GM23248 (cell line): ENCODE measurements at places on chromosomes 6 and 20. TPM values are rescaled to one million over a fixed set of nuclear protein-coding genes. Genes with fewer than 3 reads are reported as not detected.
A peak's percentile ranks its signal among the peaks of the same experiment; 100 is the strongest.

- H3K36me3 ChIP-seq, result peaks cover 4% of the 10 kb centered on the region; the same call in 1 of the 2 replicates
- no peaks in the 10 kb centered on the region for H3K27me3 ChIP-seq
- H3K4me3 ChIP-seq, result no peak overlapping the region
- H3K4me1 ChIP-seq, result peaks cover 26% of the 10 kb centered on the region
- H3K27ac ChIP-seq, result no peak overlapping the region
- DNase-seq, result no peak
These were observed 6.7 kb downstream of the PYGB start for GRCh38 chr20:25254571-25254970.

- H3K27ac ChIP-seq, result no peak overlapping the region
- no peaks in the 10 kb centered on the region for H3K4me1 ChIP-seq
- peaks cover 2% of the 10 kb centered on the region; the same call in 1 of the 2 replicates for H3K27me3 ChIP-seq
- no peak for DNase-seq
These were observed 9.5 kb upstream of the RALY start for GRCh38 chr20:33984182-33984719.

- H3K27ac ChIP-seq, result no peak overlapping the region
- H3K36me3 ChIP-seq, result no peaks in the 10 kb centered on the region
- no peak for DNase-seq
- H3K27me3 ChIP-seq, result no peaks in the 10 kb centered on the region
- 0 out of 2 replicates have a peak, but pooled peaks cover 4% of the 10 kb centered on the region for H3K4me1 ChIP-seq
- H3K4me3 ChIP-seq, result no peak overlapping the region
These were observed 30.7 kb upstream of the TMX4 start for GRCh38 chr20:8050157-8050837.

GRCh38 chr20:63707558-63708300, at the start of the genes ARFRP1 and ZGPAT:
TSS of gene ARFRP1 (minus strand) at chr20:63707976. CDS start at chr20:63707091, 885 bp downstream.
TSS of gene ZGPAT (plus strand) at chr20:63708039. CDS start at chr20:63708581, 542 bp downstream.
- peaks cover 26% of the 10 kb centered on the region for H3K36me3 ChIP-seq
- peak; percentile 94 for DNase-seq
- H3K4me1 ChIP-seq, result peaks cover 17% of the 10 kb centered on the region; the same call in 1 of the 2 replicates
- peak within 1 kb of the TSS; percentile 80 for H3K4me3 ChIP-seq
- peak within 1 kb of the TSS; percentile 65 for H3K27ac ChIP-seq
- H3K27me3 ChIP-seq, result no peaks in the 10 kb centered on the region

DNA sequence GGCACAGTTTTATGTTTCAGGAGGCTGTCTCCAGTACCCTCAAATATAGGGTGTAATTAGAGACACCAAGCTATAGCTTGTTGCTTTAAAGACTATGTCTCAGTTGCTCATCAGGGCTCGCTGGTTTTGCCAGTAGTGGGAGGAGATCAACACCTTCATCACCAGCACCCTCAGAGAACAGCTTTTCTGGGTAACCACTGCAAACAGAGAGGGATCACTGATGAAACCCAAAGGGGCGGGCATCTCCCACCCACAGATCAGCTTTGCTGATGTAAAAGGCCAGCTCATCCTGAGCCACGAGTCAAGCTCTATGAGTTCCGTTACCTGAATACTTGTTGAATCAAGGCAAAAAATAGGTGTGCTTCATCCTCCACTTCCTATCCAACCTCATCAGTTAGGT, 187.7 kb downstream of the AIG1 start:
- H3K4me1 ChIP-seq, result 0 out of 2 replicates have a peak, but pooled peaks cover 4% of the 10 kb centered on the region
- no peak overlapping the region for H3K27ac ChIP-seq
- no peak overlapping the region for H3K4me3 ChIP-seq
- no peak for DNase-seq
- H3K36me3 ChIP-seq, result no peaks in the 10 kb centered on the region

- no peak overlapping the region for H3K4me3 ChIP-seq
- no peaks in the 10 kb centered on the region for H3K27me3 ChIP-seq
- no peaks in the 10 kb centered on the region for H3K36me3 ChIP-seq
- no peak for DNase-seq
These were observed 1404.0 kb upstream of the ADGRB3 start for GRCh38 chr6:67231092-67231491.

DNA sequence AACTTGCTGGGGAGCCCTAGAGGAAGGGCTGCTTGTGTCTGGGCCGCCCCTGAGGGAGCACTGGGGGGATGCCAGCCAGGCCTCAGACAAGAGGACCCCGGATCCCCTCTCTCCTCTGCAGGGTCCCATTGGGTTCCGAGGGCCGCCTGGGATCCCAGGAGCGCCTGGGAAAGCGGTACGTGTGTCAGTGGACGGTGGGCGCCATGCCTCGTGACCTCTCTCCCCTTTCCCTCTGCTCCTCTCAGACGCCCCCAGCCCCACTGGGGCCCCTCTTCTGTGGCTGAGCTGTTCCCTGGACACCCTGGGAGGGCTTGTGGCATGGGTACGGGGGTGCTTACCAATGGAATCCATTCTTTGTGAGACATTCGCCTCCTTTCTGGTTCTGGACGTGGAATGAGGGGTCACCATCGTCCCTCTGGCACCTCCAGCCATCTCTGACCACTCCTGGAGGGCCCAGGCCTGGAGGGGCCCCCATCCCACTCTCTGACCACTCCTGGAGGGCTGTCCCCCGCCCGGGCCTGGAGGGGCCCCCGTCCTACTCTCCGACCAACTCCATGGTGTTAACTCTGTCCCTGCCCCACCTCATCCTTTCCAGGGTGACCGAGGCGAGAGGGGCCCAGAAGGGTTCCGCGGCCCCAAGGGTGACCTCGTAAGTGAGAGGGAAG, 9.9 kb downstream of the COL9A3 start:
- no peaks in the 10 kb centered on the region for H3K27me3 ChIP-seq
- no peak overlapping the region for H3K4me3 ChIP-seq
- no peaks in the 10 kb centered on the region for H3K36me3 ChIP-seq

- no peak overlapping the region for H3K4me3 ChIP-seq
- no peaks in the 10 kb centered on the region for H3K27me3 ChIP-seq
- no peak for DNase-seq
These were observed 18.4 kb downstream of the TP53RK start for GRCh38 chr20:46670585-46671584.

- no peaks in the 10 kb centered on the region for H3K4me1 ChIP-seq
- no peaks in the 10 kb centered on the region for H3K27me3 ChIP-seq
- DNase-seq, result no peak
These were observed 52.3 kb upstream of the ADGRF1 start for GRCh38 chr6:47094241-47094925.

DNA sequence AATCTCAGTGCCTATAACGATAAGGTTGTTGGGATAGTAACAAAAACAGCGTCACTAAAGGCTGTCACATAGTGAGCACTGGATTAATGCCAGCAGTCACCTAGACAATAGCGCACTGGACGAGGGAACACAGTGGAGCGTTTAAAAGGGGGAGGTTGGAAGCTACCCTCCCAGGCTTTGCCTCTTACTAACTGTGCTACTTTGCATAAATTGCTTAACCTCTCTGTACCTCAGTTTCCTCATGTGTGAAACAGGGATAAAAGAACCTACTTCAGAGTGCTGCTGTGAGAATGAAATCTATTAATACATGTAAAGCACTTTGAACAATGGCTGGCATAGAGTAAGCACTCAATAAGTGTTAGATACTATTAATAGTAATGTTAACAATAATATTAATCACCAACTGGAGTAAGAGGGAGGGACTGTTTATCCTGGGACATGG, 10.5 kb downstream of the BCL2L1 start:
- H3K4me1 ChIP-seq, result peaks cover 52% of the 10 kb centered on the region
- peak overlapping the region; percentile 94 for H3K27ac ChIP-seq
- H3K27me3 ChIP-seq, result no peaks in the 10 kb centered on the region
- peaks cover 9% of the 10 kb centered on the region for H3K36me3 ChIP-seq
- H3K4me3 ChIP-seq, result peak overlapping the region; percentile 69

DNA sequence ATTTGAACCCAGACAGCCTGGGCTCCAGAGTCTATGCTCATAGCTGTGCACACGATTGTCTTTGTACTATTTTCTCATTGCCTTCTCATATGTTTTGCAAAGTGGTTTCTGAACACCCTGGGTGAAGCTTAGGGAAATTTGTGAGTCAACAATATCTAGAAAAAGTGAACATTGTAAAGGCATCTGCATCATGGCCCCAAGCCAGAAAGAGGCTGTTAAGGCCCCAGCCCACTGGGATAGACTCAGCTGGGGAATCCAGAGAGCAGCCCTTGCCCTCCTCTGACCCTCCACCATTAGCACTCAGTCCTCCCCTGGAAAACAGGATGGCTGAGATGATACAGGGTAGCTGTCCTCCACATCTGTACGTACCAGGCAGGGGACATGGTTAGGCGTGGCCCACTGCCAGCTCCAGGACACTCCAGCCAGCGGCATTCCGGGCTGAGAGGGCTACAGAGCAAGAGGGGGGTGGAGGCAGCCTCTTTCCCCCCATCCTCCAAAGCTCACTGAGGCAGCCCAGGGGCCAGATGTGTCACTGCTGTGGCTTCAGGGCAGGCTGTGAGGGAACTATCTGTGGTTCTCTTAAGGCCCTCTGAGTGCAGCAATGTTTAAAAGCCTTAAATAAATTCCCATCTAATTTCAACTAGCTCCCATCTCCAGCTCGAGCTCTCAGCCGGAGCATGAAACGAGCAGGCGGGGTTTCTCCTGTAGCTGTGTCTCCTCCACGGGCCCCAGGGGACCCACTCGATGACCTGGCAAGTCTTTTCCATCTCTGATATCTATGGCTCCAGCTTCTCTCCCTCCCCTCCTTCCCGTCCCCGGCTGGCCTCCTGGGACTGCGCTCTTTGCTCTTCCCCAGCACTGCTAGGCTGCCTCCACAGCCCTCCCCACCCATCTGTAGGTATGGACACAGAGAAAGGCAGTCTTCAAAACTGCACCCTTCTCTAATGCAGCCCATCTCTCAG, 209.4 kb upstream of the LRFN2 start:
- no peak overlapping the region for H3K4me3 ChIP-seq
- no peaks in the 10 kb centered on the region for H3K36me3 ChIP-seq
- no peak overlapping the region for H3K27ac ChIP-seq
- no peaks in the 10 kb centered on the region for H3K4me1 ChIP-seq
- H3K27me3 ChIP-seq, result no peaks in the 10 kb centered on the region
- DNase-seq, result peak; percentile 43

- no peaks in the 10 kb centered on the region for H3K36me3 ChIP-seq
- no peak overlapping the region for H3K4me3 ChIP-seq
- peaks cover 3% of the 10 kb centered on the region; the same call in 1 of the 2 replicates for H3K27me3 ChIP-seq
- no peak for DNase-seq
- no peak overlapping the region for H3K27ac ChIP-seq
These were observed 31.2 kb upstream of the SHLD1 start for GRCh38 chr20:5718896-5719595.

DNA sequence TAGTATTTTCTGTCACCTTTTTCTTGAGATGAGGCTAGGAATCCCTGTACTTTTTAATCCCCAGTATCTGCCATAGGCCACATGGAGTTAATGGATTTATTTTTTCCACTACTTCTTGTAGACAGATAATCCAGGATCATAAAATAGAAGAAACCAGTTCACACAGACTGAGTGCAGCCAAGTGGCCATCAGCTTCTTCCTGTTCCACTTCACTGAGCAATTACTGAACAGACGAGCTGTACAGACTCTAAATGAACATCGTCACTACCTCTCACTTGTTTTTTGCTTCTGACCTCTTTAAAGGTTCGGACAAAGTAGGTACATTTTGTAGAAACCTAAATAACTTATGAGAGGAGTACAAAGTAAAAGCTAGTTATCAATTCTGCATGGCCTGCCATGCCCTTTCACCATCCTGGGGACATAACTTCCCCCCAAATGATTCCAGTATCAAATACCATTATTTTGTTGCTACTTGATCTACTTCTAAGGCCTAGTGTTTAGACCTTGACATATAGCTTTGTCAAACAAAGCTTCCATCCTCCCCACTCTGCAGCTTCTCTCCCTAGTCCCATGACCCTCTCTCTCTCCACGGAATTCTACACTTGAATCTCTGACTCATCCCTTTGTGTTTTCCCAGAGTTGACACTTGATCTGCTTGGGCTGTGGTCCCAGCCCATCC, 34.4 kb upstream of the ARHGAP18 start:
- H3K27ac ChIP-seq, result no peak overlapping the region
- DNase-seq, result peak; percentile 72
- H3K4me1 ChIP-seq, result peaks cover 21% of the 10 kb centered on the region
- H3K27me3 ChIP-seq, result no peaks in the 10 kb centered on the region

- H3K4me3 ChIP-seq, result no peak overlapping the region
- H3K27me3 ChIP-seq, result no peaks in the 10 kb centered on the region
- no peak for DNase-seq
- no peaks in the 10 kb centered on the region for H3K4me1 ChIP-seq
- H3K36me3 ChIP-seq, result no peaks in the 10 kb centered on the region
- no peak overlapping the region for H3K27ac ChIP-seq
These were observed 279.6 kb downstream of the PRL start for GRCh38 chr6:22017272-22017671.

DNA sequence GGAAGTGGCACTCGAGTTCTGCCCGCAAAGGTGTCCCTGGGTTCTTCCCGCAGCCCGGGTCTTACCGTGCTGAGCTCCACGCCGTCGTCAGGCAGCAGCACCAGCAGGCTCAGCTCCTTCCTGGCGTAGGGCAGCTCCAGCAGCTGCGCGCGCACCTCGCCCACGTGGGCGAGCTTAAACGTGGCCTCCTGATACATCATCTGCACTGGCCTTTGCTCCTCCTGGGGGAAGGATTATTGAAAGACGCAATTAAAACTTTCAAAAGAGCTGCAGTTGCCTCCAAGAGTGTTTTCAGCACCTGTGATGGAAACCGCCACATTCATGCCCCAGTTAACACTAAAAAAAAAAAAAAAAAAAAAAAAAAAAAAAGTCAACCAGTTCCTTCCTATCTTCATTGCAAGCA, 11.3 kb downstream of the SERPINB9 start:
- no peaks in the 10 kb centered on the region for H3K36me3 ChIP-seq
- no peaks in the 10 kb centered on the region for H3K4me1 ChIP-seq
- no peaks in the 10 kb centered on the region for H3K27me3 ChIP-seq
- no peak for DNase-seq

GRCh38 chr20:55678970-55679667, 326.2 kb downstream of the CBLN4 start:
- H3K27ac ChIP-seq, result no peak overlapping the region
- no peaks in the 10 kb centered on the region for H3K27me3 ChIP-seq
- H3K4me1 ChIP-seq, result no peaks in the 10 kb centered on the region
- DNase-seq, result no peak
- H3K36me3 ChIP-seq, result no peaks in the 10 kb centered on the region

DNA sequence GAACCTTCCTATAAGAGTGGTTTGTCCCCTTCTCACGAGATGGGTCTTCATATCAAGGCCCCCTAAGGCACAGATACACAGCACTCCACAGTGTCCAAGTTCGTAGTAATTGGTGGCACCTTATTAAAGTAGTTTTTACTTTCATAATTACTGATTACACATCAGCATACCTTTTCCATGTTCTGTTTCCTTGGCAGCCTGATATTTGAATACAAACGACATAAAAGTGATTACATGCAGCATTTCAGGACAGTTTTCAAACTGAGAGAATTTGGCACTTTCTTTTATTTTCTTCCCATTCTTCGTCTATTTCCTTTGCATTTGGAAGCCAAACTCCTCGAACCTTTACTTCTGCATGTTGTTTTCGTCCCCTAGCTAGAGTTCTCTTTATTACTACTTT, 139.7 kb downstream of the MTHFD1L start:
- peak overlapping the region; percentile 90 for H3K27ac ChIP-seq
- peaks cover 26% of the 10 kb centered on the region; the same call in 1 of the 2 replicates for H3K36me3 ChIP-seq
- peak; percentile 17 for DNase-seq
- H3K27me3 ChIP-seq, result no peaks in the 10 kb centered on the region
- H3K4me1 ChIP-seq, result peaks cover 26% of the 10 kb centered on the region

OTOR gene
- not detected in 2 replicates for polyA plus RNA-seq

KCNK5 gene
- polyA plus RNA-seq, result not detected in 2 replicates

OR2H2 gene
- not detected in 2 replicates for polyA plus RNA-seq

HLA-DQA1 gene
- 0.28 TPM in 1 of 2 replicates, not detected in the other for polyA plus RNA-seq

DEFB129 gene
- not detected in 2 replicates for polyA plus RNA-seq

ARG1 gene
- polyA plus RNA-seq, result not detected in 2 replicates

SMIM29 gene
- polyA plus RNA-seq, result 55.1 and 58.3 TPM in 2 replicates

TSBP1 gene
- not detected in 2 replicates for polyA plus RNA-seq

ZNF341 gene
- polyA plus RNA-seq, result 2.8 and 2.9 TPM in 2 replicates
